Foreskin fibroblast (primary cell): ENCODE measurements at places on chromosomes 6 and 20.
A peak's percentile ranks its signal among the peaks of the same experiment; 100 is the strongest.

GRCh38 chr6:149895833-149896271, 2.1 kb downstream of the RAET1E start:
- DNase-seq, result peak; percentile 76

GRCh38 chr20:52172392-52173047, 19.1 kb downstream of the ZFP64 start:
- no peak for DNase-seq

DNA sequence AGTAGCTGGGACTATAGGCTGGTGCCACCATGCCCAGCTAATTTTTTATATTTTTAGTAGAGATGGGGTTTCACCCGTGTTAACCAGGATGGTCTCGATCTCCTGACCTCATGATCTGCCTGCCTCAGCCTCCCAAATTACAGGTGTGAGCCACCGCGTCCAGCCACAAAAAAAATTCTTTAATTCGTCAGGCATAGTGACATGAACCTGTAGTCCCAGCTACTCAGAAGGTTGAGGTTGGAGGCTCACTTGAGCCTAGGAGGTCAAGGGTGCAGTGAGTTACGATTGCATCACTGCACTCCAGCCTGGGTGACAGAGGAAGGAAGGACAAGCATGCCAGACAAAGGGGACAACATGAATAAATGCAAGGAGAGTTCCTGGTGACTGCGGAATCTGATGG, 19.5 kb upstream of the ASXL1 start:
- no peak for DNase-seq

GRCh38 chr20:58543274-58543673, 28.1 kb upstream of the APCDD1L start:
- DNase-seq, result no peak

DNA sequence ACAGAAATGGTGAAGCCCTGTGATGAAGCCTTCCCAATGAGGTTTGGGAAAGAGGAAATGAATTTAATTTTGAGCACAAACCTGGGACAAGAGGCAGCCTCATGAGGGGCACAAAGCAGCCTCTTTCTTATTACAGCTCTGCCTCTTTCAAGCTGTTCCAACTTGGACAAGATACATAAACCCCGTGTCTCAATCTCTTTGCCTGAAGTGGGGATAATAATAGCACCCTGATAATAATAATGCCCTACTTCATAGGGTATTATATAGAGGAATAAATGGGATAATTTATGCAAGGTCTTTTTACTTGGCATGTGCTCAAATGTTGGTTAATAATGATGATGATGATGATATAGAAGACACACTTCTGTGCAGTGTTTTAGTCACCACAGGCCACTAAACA, 91.1 kb upstream of the PLN start:
- DNase-seq, result no peak

DNA sequence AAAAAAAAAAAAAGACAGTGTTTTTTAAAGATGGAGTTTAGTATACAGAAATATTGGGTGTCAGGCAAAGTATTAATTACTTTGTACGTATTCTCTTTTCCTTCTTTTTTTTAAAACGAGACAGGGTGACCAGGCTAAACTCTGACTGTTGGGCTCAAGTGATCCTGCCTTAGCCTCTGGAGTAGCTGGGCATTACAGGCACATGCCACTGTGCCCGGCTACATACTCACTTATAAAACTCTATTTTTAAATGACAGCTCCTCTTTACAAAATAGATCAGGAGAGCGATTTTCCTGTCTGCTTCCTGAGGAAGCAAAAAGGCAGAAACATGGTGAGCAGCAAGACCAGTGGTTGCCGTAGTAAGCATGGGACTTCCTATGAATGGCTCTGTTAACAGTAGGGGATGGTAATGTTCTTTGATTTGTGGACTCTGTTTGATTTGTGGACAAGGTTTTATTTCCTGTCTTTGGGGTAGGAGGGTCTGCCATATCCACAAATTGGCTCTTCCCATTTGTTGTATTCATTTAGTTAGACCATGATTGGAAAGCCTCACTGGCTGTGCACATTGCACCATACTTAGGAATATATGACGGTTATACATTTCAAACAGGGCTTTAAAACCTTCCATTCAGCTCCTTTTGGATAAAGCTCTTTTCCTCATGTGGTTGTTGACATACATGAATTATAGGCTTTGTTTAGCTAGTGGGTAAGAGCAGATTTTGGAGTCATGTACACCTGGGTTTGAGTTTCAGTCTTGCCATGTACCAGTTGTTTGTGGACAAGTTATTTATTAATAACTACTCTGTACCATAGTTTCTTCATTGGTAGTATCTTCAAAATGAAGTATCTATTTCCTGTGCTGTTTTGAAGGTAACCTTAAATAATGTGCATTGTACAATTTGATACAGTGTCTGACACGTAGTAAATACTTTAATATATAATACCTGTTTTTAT, 45.1 kb downstream of the PTPRA start:
- DNase-seq, result no peak

DNA sequence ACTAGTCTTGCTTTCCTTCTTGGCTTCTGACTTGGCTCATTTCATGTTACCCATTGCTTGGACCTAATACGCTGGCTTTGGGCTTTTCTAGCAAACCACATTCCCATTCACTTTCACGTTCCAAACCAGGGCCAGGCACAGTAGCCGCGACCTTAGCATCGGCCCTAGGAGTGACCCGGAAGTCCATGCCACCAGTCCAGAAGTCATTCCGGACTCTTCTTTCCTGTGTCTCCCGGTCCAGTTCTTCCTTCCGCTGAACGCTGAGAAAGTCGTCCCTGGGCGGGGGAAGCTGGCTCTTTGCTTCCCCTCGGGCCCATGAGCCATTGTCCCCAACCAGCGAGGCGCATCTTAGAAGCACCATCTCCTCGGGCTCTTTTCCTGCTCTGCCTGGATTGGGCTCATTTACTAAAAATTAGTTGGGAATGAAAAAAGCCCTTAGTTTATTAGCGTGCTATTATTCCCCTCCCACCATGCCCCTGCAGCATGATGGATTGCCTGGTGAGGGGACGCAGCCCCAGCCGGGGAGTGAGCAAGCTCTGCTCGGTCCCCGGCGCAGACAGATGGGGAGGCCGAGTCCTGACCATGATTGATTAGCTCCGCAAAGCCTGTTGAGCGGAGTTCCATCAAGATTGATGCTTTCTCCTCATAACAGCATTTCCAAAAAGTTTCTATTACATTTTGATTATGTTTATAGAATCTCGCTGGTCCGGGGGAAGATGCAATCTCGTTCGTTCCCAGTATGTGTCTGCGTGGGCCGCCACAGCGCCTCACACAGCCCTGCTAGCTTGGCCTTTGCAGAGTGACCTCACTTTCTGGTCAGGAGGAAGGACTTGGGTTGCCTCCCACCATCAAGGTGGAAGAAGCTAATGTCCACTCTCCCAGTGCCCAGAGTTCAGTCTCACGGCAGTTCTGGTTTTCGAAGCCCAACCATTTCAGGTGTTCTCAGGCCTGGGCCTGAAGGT, 115.1 kb upstream of the TOP1 start:
- no peak for DNase-seq

GRCh38 chr6:9405369-9405768, 970.0 kb upstream of the SLC35B3 start:
- DNase-seq, result peak; percentile 83
